ENCODE measurements at places on chromosomes 5 and 9.

GRCh38 chr5:40033411-40033810 lies 608.6 kb upstream of the DAB2 start:
- no peak for DNase-seq

DNA sequence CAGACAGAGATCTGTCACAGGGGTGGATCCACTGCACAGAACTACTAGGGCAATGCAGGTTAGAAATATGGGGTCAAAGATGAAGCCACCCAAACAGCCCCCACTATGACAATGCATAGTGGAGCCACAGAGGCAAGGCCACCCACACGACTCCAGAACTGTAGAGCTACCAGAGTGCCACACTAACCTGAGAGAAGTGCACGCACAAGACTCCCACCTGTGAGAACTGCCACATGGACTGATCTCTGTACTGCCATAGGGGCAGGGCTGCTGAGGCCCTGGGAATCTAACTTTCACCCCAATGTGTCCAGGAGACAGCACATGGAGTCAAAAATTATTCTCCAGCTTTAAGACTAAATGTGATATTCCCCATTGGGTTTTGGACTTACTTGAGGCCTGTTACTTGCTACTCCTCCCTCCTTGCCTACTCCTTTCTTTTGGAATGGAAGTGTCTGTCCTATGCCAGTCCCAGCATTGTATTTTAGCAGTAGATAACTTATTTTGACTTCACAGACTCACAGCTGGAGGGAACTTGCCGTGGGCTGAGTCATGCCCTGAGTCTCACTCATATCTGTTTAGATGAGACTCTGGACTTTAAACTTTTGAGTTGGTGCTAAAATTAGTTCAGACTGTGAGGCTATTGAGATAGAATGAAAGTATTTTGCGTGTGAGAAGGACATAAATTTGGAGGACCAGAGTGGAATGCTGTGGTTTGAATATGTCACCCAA lies 853.3 kb downstream of the MAT2B start:
- DNase-seq, result no peak

- DNase-seq, result no peak
These were observed 552.1 kb upstream of the CDH9 start for GRCh38 chr5:27590503-27590902.

DNA sequence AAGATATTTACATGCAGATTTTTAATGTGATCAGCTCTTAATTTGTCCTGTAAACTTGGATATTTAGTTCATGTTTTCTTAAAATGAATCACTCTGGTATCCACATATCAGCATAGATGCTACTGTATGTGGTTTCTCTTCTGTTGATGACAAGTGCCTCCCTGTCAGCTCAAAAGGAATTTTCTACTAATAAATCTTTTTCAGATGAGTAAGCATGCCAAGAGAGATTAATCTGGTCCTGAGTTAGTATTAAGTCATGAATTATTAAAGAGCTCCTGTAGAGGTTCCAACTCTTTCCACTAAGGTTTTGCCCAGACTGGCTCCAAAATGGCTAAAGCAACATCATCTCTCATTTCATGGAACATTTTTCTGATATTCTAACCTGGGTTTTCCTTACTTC lies 129.2 kb downstream of the GOLPH3 start:
- peak; percentile 90 for DNase-seq

DNA sequence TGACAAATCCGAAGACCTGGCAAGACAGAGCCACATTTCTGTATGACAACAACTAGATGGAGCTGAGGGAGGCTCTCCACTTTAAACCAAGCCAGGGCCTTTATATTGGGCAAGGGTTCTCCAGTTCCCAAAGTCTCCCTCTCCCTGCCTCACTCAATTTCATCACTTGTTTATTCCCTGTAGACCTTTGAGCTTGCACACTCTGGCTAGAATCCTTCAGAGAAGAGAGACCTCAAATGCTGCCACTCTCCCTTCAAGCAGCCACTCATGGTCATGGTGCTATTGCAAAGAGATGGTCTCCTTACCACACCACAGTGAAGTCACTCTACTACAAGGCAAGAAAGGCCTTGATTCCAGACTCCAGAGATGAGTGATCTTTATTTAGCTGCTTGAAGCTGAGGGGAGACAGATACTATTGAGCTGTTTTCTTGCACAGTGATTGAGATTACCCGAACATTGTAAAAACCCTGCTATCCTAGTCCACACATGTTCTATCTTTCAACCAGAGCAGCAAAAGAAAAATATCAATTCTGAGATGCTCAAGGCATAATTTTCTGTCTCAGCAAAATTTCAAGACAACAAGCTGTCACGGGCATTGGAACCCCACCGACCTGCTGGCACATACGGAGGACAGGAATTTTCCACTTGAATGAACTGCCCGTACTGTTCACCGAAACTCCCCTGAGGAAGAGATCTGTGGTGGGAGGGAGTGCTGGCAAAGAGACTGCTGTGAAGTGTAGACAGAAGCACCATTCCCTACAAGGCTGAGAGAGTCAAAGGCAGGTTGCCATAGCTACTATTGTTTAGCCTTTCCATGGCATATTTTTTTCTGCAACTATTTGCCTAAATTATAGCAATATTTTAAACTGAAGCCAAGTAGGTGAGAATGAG lies 81.1 kb downstream of the CDO1 start:
- no peak for DNase-seq

DNA sequence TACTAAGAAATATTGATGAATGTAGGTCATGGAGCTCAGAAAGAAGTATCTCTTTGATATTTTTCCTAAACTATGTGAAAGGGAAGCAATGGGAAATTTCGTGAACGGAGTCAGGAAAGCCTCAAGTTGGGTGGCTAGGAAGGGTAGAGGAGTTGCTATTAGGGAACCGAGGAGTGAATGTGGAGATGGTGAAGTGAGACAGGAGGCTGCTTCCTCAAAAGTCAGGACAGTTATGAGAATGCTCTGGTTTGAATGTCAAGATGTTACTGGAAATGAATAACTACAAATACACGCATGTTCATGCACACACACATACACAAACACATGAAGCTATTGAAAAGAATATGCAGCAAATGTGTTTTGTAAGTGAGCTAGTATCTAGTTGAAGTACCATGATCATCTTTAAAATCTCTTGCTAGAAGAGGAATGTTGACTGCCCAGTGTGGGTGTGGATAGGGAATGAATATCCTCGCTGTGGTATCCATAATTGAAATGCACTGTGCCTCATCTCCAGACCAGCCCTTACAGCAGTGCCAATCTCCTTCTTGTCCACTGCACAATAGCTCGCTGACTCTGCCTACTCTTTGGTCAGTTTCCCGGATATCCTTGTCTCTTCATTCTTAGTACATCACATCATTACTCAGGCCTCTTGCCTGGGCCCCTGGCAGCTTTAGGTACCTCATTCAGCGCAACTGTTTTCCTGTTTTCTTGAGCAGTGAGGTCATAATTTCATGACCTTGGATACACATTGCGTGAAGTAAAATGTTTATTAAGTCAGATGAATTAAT lies 21.9 kb upstream of the PDCD1LG2 start:
- DNase-seq, result no peak

Data from HFFc6 (cell line).